NCI-H2029 treated with DMSO at 0.1 percent for 48 hours (cell line): ENCODE measurements at places on chromosomes 6 and 20.

- DNase-seq, result no peak
These were observed 338.1 kb downstream of the PLCB1 start for GRCh38 chr20:8470156-8470555.

- no peak for DNase-seq
These were observed 130.8 kb upstream of the RIPOR2 start for GRCh38 chr6:25066593-25066992.

- DNase-seq, result no peak
These were observed 1131.8 kb downstream of the GRIK2 start for GRCh38 chr6:102525336-102525735.

DNA sequence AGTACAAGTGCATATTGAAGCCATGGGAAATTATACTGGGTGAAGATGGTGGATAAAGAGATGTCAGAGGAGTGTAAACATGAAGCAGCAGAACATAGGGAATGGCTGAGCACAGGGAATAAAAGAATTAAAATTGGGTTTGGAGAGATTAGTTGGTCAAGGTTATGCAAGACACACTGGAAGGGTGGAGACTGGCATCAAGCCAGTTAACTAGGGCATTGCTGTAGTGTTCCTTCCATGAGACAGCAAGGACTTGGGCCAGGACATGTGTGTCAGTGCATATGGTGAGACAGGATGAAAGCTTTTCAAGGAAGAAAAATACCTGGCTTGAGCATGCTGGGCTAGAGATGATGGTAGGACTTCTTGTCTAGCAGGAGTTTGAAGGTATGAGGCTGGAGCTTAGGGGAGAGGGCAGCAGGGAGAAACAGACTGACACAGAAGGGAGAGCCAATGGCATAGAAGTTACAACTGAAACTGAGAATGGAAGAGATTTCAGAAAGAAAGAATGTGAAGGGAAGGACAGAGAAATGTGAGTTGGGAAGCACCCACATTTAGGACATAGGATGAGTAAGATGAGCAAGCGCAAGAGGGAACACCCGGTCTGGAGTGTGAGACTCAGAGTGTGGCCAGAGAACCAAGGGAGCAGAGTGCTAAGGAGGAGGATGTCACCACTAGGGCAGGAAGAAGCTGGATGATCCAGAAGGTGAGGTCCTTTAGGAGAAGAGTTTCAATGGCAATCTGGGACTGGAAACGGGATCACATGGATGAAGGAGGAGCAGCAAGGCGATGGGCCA is 14.5 kb upstream of the TMEM170B start:
- no peak for DNase-seq

DNA sequence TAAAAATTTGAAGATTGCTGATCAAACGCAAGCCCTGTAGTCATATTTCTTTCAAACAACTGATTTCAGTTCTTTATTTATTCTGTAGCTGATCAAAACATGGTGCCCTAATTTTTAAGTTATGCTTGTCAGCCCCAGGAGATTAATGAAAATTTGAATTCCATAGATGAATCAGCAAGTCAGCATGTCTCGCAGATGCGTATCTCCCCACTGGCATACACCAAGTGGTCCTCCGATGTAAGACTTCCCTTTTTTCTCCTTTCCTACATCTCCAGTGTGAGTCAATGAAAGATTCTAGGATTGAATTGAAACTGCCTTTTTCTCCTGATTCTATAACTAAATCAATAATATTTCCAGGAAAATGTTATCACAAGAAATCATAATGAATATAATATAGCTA is 539.6 kb upstream of the NOX3 start:
- DNase-seq, result no peak

- no peak for DNase-seq
These were observed 39.8 kb downstream of the HIVEP1 start for GRCh38 chr6:12051861-12052368.

DNA sequence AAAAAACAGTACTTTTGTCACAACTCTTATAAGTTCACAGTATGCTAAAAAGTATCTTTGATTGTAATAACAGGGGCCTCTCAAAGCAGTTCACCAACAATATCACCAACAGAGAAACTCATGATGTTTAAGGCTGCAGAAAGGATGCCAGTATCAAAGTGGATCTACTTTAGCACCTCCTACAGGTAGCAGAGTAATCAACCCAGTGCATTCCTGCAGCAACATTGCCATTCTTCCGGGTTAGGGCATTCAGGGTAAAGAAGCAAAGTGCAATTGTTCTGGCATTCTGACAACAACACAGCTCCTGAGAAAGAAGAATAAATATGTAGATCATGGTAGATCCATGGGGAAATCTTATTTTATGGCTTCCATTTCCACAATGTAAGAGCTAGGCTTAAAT is 7.6 kb upstream of the SLC17A4 start:
- DNase-seq, result no peak

- DNase-seq, result no peak
These were observed 120.5 kb downstream of the NCOA3 start for GRCh38 chr20:47622118-47622665.

GRCh38 chr6:42693725-42694323 is 28.6 kb downstream of the PRPH2 start:
- DNase-seq, result no peak

DNA sequence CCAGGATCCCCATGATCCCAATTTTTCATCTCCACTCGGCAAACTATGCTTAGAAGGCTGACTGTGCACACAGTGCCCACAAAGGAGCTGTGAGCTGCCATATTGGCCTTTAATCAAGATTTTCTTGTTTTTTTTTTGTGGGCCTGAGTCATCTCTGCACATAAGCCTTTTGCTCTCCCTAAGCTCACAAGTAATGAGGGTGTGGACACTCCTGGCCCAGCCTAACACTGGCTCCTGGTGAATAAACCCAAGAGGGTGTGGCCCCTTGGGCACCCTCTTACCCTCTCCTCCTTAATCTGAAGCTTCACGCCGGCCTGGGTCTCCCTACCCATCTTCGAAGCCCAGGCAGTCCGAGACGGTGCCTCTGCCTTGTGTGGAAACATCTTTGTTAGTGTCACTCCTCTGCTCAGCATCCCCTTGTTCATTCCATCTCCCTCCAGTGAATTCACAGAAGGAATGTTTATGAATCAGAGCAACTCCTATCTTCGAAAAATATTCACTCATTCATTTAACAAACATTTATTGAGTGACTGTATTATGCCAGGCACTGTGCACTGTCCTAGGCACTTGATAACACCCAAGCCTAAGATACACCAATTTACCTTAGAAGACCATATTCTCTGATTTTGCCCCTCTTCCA is 22.2 kb upstream of the MRPS10 start:
- DNase-seq, result no peak

DNA sequence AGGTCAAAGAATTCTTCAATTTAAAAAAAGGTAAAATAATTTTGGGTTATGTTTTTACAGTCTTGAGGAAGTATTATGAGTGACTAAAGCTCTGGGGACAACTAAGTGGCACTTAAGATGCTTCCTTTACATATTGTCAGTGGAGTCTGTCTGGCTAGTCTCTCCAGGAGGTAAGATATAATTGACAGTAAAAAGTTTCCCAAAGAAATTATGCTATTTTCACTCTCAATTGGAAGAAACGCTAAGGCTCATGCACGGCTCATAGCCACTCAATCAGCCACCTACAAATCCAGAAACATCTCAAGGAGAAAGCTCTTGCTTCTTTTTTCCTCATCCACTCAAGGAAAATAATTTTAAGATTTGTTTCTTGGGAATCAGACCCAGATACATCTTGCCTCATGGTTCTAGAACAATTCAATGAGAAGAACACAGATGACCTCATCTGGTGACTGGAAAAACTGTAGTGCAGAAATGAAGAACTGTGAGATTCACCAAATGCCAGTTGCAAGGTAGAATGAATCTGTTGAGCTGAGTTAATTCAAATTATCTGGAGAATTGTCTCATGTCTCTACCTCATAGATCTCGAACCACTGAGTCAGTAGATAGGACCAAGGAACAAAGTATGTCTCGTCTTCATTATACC is 252.9 kb downstream of the TPBG start:
- no peak for DNase-seq

- no peak for DNase-seq
These were observed 1.1 kb downstream of the SOX4 start for GRCh38 chr6:21594416-21595281.

DNA sequence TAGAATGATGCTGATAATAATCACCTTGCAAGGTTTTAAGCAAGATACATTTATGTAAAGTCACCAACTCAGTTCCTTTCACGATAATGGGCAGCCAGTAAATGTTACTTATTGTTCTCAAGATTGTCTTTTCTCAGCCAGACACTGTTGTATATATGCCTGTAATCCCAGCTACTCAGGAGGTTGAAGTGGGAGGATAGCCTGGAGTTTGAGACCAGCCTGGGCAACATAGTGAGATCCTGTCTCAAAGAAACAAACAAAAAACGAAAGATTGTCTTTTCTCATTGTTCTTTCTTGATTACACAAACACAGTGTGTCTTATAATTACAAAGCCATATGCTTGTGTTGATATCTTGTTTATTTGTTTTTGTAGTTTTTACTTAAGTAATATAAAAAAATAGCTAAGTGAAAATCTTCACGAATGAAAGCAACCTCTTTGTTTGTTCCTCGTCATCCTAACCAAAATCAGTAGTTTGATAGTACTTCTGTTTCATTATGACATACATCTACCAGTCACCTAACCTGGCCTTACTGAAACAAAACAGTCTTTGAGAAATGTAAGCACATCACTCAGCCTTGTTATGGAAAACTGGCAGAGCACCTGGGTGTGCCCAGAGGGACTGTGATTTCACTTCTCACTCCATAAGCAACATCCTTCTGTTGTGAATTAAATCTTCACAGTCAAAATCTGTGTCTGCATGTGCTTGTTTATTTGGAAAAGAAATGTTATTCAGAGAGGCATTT is 436.2 kb upstream of the SOX4 start:
- no peak for DNase-seq

GRCh38 chr20:62141397-62142251 is 1.6 kb downstream of the PSMA7 start:
- no peak for DNase-seq

GRCh38 chr6:135675026-135675425 is 176.5 kb upstream of the PDE7B start:
- no peak for DNase-seq

DNA sequence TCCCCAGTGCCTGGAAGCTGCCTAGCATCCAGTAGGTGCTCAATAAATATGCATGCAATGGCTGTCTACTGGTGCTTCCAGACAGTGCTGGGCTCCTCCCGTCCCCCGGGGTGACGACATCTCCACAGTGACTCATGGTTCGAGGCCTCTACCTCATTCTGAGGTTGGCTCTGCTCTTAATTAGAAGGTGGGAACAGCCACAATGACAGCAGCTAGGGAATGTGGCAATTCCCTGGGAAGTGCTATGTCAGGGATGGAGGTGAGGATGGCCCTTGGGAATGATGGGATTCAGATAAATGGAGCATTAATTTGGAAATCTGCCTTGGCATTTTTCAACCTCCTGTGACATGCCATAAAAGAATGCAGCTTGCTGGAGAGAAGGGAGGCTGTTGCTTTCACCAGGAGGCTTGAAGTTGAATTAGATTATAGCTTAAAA is 43.5 kb upstream of the NFATC2 start:
- no peak for DNase-seq

DNA sequence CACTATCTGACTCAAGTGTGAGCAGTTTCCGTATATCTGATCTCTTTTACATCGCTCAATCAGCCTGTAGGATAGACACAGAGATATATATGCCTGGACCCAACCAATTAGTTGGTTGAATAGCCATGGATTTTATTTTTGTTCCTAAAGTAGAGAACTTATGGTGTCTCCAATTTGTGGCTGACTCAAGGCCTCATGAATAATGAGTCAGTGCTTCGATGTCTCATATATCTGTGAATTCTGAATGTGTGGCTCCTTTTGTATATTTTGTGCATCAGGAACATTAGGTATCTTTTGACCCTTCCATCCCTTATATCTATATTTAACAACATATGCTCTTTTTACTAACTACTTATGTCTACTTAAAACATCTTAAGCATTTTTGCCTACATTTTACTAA is 64.5 kb downstream of the OR2B2 start:
- DNase-seq, result no peak

- no peak for DNase-seq
These were observed 60.5 kb upstream of the PRND start for GRCh38 chr20:4661191-4661590.

- no peak for DNase-seq
These were observed 15.5 kb upstream of the ZFP57 start for GRCh38 chr6:29696147-29697125.

GRCh38 chr6:42226645-42227143 is 9.0 kb upstream of the MRPS10 start:
- DNase-seq, result no peak

- DNase-seq, result no peak
These were observed 24.3 kb downstream of the FAM8A1 start for GRCh38 chr6:17624396-17624795.

GRCh38 chr20:51888291-51888690 is 86.0 kb upstream of the SALL4 start:
- no peak for DNase-seq

DNA sequence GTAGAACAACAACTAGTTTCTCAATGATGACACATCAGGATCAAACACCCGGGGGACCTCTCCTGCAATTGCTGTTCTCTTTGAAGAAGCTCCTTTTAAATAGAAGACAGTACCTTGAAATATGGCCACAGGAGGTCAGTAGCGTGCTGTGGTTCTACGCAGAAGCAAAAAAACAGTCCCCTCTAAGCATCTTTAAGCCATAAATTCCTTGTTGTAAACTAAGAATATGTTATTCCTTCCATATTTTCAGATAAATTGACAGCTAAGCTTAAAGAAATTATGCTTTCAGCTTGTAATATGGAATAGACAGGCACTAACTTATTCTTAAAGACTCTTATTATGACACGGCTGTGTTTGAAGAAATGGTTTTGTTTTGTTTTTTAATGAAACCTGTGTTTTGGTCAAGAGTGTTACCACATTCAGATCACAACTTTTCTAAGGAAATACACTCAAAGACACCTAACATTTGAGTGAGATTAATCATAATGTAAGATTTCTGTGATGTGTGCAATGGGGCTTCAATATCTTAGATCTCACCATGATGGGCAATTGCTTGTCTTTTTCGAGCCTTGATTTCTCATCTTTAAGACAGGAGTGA is 49.7 kb upstream of the IL20RA start:
- no peak for DNase-seq

GRCh38 chr6:87653074-87653962 is 48.7 kb downstream of the AKIRIN2 start:
- no peak for DNase-seq

GRCh38 chr20:25397821-25398220 is 7.2 kb upstream of the ABHD12 start:
- no peak for DNase-seq
